Stimulated activated CD8-positive, alpha-beta memory T cell treated with anti-CD3 and anti-CD28 coated beads, Interleukin-4, amount 100 ng/mL, for 4 hours (primary cell): ENCODE measurements at places on chromosomes 7 and 10.

GRCh38 chr10:113329121-113329596 lies 223.7 kb upstream of the HABP2 start:
- DNase-seq, result no peak

DNA sequence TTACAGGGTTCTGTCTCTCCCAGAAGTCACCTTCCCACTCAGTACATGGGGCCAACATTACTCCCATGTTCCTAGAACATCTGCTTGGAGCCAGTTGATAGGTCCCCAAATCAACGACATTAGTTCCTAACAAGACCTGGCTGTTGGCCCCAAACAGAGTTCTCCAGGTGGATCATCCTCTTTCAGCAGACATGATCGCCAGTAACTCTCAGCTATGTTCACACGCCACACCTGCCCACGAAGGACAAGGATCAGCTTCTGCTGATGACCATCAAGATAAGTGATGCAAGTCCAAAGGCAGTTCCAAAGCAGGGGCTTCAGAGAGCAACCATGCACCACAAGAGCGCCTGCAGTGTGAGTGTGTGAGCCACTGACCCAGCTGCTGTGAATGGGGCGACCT lies 11.0 kb downstream of the ZNF777 start:
- no peak for DNase-seq

DNA sequence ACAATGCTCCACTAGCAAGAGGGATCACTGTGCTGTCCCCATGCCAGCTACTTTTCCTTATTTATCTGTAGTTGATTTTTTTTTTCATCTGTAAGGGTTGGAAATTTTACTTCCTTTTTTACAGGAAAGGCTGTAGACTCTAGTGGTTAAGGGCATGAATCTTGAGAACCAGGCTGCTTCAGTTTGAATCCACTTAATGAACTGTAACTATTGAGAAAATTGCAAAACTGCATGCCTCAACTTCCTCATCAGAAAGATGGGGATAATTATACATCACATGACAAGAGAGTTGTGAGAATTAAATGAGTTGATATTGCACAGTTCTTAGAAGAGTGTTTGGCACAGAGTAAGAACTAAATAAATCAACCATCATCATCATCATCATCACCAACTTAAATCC lies 106.4 kb upstream of the GSDME start:
- no peak for DNase-seq

GRCh38 chr10:70358446-70358845 lies 24.0 kb downstream of the LRRC20 start:
- no peak for DNase-seq

- no peak for DNase-seq
Observed at GRCh38 chr10:13690281-13690825, 103.6 kb downstream of the PRPF18 start.
